Fibroblast of upper back skin (primary cell): ENCODE measurements at places on chromosomes 1 and 21.

- DNase-seq = no peak
Measured at GRCh38 chr1:194341587-194341986, 1155.2 kb upstream of the B3GALT2 start.

DNA sequence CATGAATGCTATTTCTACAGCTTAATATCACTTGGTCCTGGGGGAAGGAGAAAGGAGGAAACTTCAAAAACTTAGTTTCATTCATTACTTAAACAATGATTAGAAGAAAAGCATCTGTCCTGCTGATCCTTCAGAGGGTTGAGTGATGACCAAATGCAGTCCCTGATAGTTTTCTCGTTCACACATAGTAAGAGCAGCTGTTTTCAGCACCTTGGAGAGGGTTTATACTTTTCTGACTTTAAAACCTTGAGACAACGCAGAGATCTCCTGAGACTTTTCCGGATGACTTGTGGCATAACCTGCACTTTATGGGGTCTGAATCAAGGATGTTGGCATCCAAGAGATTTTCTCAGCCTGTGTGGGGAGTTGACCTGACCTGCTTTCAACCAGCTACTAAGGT, 94.0 kb upstream of the KCND3 start:
- peak; percentile 3 for DNase-seq

- no peak for DNase-seq
Measured at GRCh38 chr1:219109424-219110018, 64.2 kb upstream of the LYPLAL1 start.

DNA sequence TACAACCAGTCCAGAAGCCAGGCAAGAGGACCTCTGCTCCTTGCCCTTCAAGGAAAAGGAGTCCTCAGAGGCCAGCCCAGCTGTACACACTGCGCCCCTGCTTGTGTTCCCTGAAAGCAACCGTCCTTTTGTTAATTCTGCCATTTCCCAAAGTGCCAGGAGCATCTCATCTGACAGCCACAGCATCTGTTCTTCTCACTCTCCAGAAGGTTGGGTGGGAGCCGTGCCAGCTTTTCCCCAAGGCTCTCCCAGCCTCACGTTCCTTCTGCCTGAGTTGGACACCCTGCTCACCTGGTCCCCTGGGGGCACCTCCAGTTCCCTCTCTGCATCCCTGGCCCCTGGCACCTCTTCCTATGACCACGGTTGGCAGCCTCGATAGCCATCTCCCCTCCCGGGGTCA, 10.5 kb upstream of the CNTN2 start:
- DNase-seq = no peak

DNA sequence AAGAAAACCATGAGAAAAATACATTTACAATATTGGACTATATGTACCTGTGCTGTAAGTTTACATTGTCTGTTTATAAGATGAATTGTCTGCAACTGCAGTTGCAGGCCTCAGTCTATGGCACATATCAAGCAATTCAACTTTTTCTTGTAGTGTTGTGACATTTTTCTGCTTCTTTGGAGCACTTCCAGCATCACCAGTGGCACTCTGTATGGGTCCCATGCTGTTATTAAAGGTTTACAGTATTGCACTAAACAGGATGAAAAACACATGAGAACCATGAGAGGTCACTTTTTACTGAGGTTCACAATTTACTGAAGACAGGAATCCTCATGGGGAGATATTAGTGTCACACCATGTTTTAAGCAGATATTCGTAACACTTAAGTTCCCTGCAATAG, 118.6 kb downstream of the GRIK1 start:
- no peak for DNase-seq

GRCh38 chr1:173002891-173003838, 47.6 kb downstream of the TNFSF18 start:
- DNase-seq = peak; percentile 67
